ENCODE measurements at places on chromosomes 1 and 21. TPM values are rescaled to one million over a fixed set of nuclear protein-coding genes. Genes with fewer than 3 reads are reported as not detected.
A peak's percentile ranks its signal among the peaks of the same experiment; 100 is the strongest.

DNA sequence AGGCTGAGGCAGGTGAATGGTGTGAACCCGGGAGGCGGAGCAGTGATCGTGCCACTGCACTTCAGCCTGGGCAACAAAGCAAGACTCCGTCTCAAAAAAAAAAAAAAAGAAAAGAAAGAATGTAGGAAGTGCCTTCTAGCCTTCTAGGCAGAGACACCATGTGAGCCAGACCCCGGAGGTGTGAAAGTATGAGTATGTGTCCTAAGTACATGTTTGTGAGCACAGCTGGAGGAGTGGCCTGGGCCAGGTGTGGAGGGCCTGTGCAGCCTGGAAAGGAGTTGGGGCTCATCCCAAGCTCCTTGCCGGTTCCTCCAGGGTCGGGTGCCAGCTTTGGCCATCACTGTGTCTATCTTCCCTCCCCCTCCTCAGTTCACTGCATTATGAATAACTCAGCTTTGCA is 13.0 kb downstream of the SOX13 start:
- DNase-seq = no peak
- no peak overlapping the region for H3K27ac ChIP-seq
- H3K4me3 ChIP-seq = no peak overlapping the region
- H3K36me3 ChIP-seq = no peaks in the 10 kb centered on the region

DNA sequence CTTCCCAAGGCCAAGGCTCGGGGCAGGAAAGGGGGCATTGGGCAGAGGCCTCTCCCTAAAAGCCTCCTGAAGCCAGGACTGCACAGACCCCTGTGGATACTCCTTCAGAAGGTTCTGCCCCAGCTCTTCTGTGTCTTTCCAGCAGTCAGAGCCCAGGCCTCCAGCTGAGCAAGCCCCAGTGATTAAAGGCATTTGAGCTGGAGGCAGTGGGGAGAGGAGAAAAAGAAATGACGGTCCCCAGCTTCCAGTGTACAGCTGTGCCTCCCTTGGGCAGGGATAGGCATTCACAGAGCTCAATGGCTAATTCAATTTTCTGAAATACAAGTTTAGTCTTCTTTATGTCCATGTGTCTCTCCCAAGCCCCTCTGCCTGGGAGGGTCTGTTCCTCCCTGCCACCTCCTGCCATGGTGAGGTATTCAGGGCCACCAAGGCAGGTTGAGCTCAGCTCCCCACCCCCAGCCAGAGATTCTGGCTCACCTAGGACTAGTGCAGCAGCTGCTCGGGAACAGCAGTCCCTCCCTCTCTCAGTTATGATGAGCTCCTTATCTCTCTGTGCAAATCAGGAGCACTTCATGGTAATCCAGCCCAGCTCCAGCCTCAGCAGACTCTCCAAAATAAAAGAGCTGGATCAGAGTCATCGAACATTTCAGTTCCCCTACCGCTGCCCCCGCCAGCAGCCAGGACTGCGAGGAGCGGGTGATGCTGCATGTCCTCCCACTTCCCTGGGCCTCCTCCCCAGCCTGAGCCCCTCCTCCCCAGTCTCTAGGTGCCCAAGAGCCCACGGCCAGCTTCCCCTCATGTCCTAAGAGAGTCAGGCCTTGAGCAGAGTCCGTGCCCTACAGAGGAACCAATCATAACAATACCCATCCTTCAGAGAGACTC is 208.4 kb upstream of the ZC3H12A start:
- DNase-seq = no peak
- H3K4me1 ChIP-seq = no peaks in the 10 kb centered on the region
- no peak overlapping the region for H3K4me3 ChIP-seq
- H3K36me3 ChIP-seq = no peaks in the 10 kb centered on the region

DNA sequence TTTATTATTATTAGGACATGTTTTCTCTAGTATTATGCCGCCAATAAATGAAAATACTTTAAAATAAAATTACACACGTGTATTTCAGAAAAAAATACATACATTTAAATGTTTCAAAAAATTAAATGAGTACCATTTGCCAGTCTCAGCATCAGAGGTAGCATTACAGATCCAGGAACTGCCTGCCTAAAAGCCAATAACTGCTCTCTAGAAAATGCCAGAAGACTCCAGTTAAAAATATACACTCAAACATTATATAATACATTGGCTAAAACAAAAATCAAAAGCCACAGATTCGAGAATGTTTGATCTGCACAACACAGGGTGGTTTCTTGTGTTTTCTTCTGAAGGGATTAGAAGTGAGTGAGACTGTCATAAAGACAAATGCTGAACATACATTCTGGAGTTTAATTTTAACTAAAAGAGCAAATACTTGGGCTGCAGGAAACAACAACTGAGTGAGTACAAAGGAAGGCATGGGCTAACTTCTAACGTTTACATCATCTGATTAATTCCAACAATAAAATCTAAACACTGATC is 105.5 kb downstream of the RERE start:
- no peak for DNase-seq
- peaks cover 8% of the 10 kb centered on the region for H3K36me3 ChIP-seq
- H3K4me3 ChIP-seq = peak overlapping the region; percentile 21
- H3K4me1 ChIP-seq = peaks cover 27% of the 10 kb centered on the region
- peak overlapping the region; percentile 50 for H3K27ac ChIP-seq

GRCh38 chr1:16367258-16367967 is 371 bp downstream of the SZRD1 start:
- peak overlapping the region; percentile 97 for H3K4me3 ChIP-seq
- DNase-seq = peak; percentile 87
- H3K4me1 ChIP-seq = peaks cover 51% of the 10 kb centered on the region
- no peaks in the 10 kb centered on the region for H3K27me3 ChIP-seq

DNA sequence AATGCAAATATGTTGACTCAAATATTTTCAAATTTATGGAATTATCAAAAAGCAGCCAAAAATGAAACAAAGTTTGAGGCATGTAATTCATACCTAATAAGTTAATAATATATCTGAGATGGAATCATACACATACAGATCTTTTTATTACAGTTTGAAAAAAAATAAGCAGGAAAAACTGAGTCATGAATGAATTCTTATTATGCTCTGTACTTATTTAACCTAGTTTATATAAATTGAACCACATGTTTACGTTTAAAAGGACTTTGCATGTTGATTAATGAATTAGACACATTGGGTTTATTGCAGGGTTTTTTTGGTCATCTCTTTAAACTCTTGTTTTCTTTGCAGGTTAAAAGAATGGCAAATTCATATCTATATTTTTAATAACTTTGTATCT is 40.9 kb downstream of the CMPK1 start:
- no peaks in the 10 kb centered on the region for H3K27me3 ChIP-seq
- H3K4me1 ChIP-seq = no peaks in the 10 kb centered on the region
- no peak overlapping the region for H3K4me3 ChIP-seq
- H3K27ac ChIP-seq = no peak overlapping the region
- DNase-seq = no peak

GRCh38 chr1:169529068-169529642 is 43.4 kb upstream of the SLC19A2 start:
- peaks cover 24% of the 10 kb centered on the region for H3K4me1 ChIP-seq
- H3K36me3 ChIP-seq = peaks cover 18% of the 10 kb centered on the region
- no peaks in the 10 kb centered on the region for H3K27me3 ChIP-seq
- H3K4me3 ChIP-seq = peak overlapping the region; percentile 58
- H3K27ac ChIP-seq = peak overlapping the region; percentile 73

- H3K36me3 ChIP-seq = no peaks in the 10 kb centered on the region
- no peak for DNase-seq
- peaks cover 9% of the 10 kb centered on the region for H3K4me1 ChIP-seq
- H3K4me3 ChIP-seq = no peak overlapping the region
- H3K27ac ChIP-seq = no peak overlapping the region
- H3K27me3 ChIP-seq = peaks cover 22% of the 10 kb centered on the region
Measured at GRCh38 chr1:186831168-186831567, 2.4 kb downstream of the PLA2G4A start.

DNA sequence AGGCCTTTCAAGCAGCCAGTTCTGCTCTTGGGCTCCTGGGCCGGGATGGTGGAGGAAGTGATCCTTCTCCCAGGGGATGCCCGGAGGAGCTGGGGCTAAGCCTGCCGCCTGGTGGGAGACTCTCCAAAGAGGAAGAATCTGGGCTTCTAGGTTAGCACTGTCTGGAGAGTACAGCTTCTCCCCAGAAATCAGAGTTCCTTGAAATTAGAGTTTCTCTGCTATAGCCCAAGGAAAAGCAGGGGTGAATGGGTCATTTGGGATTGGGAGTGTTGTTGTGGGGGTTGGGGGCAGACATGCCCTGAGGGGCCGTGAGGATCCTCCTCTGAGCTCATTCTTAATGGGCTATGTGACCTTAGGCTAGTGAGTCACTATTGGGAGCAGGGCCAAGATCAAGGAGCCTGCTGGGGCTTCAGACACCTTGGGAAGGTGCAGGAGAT is 6.5 kb downstream of the LGR6 start:
- no peaks in the 10 kb centered on the region for H3K36me3 ChIP-seq
- H3K4me1 ChIP-seq = peaks cover 33% of the 10 kb centered on the region
- DNase-seq = no peak
- H3K27me3 ChIP-seq = peaks cover 23% of the 10 kb centered on the region
- H3K4me3 ChIP-seq = no peak overlapping the region

DNA sequence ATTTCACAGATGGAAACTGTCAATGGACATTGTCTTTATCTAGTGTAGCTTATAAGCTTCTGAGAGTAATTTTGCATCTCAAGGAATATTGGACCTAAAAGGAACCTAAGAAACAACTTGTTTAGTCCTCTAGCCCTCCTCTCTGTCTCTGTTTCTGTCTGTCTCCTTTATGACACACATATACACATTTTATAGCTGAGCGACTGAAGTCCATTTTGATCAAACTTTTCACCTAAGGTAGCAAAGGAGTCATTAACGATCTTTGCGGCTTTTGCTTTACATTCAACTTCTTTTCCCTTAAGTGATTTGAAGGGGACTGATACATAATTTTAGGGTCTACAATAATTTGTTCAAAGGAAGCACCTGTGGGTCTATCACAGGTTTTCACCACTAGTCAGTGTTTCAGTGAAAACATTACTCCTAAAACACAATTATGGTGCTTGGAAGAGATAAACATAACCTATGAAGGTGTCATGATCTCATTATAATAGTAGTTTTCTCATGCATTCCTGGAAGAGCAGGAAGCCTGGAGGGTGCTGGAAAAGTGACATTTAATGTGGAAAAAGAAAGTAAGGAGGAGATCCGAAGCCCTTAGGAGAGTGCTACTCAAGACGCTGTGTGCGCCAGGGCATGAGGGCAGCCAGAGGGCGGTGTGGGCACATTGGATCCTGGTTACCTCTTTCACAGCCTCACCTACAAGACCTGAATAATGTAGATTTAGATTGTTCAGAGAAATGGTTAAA is 248.6 kb downstream of the DNM3 start:
- DNase-seq = peak; percentile 66
- no peaks in the 10 kb centered on the region for H3K36me3 ChIP-seq
- H3K27me3 ChIP-seq = no peaks in the 10 kb centered on the region
- H3K4me3 ChIP-seq = no peak overlapping the region

DNA sequence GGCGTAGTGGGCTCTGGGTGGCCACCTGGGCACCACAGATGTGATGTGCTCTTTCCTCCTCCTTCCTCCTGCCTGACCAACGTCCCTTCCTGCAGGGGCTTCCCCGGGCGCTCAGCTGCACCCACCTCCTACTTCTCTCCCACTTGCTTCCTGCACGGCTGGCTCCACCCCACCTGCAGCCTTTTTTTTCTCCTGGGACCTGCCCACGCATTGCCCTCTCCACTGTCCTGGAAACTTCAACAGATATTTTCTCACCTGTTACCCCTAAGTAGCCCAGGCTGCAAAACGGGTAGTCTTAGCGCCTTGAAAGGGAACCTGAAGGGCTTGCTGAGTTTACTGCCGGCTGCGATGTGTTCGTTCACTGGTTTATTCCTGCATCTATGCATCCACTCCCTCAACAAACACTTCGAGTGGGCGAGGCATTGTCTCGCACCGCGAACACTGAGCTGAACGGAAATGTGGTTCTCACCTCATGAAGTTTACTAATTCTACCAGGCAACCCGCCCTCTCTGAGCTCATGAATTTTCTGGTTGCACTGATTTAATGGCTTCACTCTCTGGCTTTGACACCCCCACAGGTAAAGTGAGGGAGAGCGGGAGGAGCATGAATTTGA is 23.6 kb downstream of the ZBTB18 start:
- H3K36me3 ChIP-seq = no peaks in the 10 kb centered on the region
- peak; percentile 73 for DNase-seq
- peaks cover 2% of the 10 kb centered on the region for H3K27me3 ChIP-seq
- H3K4me3 ChIP-seq = peak overlapping the region; percentile 60

DNA sequence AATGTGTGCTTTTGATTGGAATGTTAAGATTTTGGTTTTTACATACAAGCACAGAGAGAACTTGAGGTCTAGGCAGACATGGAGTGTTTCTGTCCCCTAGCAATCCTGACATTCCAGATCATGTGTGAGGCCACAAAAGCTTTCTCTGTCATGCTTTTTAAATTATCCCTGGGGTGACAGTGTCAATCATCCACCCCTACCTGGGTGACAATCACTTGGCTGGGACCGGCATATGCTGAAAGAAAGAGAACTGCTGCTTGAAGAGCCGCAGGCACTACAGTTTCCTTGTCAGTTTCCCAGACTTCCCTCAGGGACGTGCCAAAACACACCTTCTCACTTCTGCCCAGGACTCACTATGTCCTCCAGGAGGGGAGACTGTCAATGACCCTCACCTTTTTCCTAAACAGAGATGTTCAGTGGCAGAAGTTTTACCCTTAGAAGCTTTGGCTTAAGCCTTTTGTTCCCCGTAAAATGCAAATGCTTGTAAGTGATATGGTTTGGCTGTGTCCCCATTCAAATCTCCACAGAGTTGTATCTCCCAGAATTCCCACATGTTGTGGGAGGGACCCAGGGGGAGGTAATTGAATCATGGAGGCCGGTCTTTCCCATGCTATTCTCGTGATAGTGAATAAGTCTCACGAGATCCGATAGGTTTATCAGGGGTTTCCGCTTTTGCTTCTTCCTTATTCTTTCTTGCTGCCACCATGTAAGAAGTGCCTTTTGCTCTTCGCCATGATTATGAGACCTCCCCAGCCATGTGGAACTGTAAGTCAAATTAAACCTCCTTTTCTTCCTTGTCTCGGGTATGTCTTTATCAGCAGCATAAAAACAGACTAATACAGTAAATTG is 217.4 kb downstream of the FGGY start:
- H3K27ac ChIP-seq = no peak overlapping the region
- no peaks in the 10 kb centered on the region for H3K27me3 ChIP-seq
- H3K4me3 ChIP-seq = no peak overlapping the region
- no peaks in the 10 kb centered on the region for H3K36me3 ChIP-seq
- no peaks in the 10 kb centered on the region for H3K4me1 ChIP-seq

GRCh38 chr1:101238031-101238628 is 1.3 kb downstream of the S1PR1 start:
- H3K27me3 ChIP-seq = no peaks in the 10 kb centered on the region
- peak overlapping the region; percentile 98 for H3K4me3 ChIP-seq
- H3K27ac ChIP-seq = peak overlapping the region; percentile 99
- peaks cover 53% of the 10 kb centered on the region for H3K4me1 ChIP-seq

- H3K36me3 ChIP-seq = no peaks in the 10 kb centered on the region
- no peak overlapping the region for H3K27ac ChIP-seq
- no peak overlapping the region for H3K4me3 ChIP-seq
- peaks cover 3% of the 10 kb centered on the region for H3K27me3 ChIP-seq
- no peak for DNase-seq
Measured at GRCh38 chr1:210372491-210372890, 43.8 kb downstream of the HHAT start.

The HFM1 gene
- total RNA-seq = not detected

The S100A14 gene
- not detected for total RNA-seq

The C4BPA gene
- not detected for total RNA-seq

The MYBPH gene
- total RNA-seq = not detected

Measured in activated CD4-positive, alpha-beta T cell treated with anti-CD3 and anti-CD28 coated beads, Interleukin-2, amount 10 ng/mL, durations not matched to agents 7 days and 5 days (primary cell).